Mammary epithelial cell (primary cell): ENCODE measurements at places on chromosomes 3 and 15. TPM values are rescaled to one million over a fixed set of nuclear protein-coding genes. Genes with fewer than 3 reads are reported as not detected.

- DNase-seq = peak; percentile 47
Measured at GRCh38 chr15:31403606-31404005, 77.0 kb downstream of the KLF13 start.

GRCh38 chr3:66484106-66484844, 16.5 kb downstream of the LRIG1 start:
- no peak for DNase-seq

DNA sequence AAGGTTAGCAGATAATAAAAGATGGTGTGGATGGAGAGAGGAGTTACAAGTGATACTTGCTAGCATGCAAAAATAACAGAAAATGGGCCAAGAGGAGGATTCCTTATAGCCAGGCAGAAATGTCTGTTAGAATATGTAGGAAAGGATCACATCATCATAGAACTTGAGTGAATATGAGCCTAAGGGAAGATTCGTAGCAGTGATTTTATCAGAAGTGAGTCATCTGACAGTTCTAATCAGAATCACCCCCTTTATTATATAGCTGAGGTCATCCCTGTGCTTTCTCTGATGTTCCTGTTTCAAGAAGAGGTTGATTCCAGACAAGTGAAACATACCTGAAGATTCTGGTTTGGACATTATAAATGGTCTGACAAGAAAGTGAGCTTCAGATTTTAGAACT, 22.9 kb downstream of the EXOG start:
- peak; percentile 37 for DNase-seq

The MST1R gene
- polyA plus RNA-seq = 56.4 TPM

- DNase-seq = no peak
Measured at GRCh38 chr3:60333710-60334109, 917.5 kb downstream of the FHIT start.

GRCh38 chr3:195892105-195893043, 16.0 kb downstream of the TNK2 start:
- DNase-seq = peak; percentile 57

- no peak for DNase-seq
Measured at GRCh38 chr15:70357453-70357852, 259.7 kb upstream of the TLE3 start.

DNA sequence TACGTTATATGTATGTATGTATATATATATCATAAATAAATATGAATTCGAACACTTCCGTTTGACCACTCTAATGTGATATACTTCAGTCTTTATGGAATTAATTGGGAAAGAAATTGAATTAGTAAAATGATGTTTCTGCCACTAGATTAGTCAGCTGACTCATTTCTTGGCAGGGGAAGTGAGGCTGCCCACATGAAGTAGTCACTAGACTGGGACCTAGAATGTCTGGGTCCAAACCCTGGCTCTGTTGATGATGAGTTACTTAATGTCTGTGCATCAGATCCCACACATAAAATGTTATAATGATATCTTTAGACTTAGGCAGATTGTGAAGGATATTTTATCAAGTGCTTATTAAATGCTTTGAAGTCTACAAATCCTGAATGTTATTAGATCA, 27.4 kb upstream of the ARL14 start:
- no peak for DNase-seq

DNA sequence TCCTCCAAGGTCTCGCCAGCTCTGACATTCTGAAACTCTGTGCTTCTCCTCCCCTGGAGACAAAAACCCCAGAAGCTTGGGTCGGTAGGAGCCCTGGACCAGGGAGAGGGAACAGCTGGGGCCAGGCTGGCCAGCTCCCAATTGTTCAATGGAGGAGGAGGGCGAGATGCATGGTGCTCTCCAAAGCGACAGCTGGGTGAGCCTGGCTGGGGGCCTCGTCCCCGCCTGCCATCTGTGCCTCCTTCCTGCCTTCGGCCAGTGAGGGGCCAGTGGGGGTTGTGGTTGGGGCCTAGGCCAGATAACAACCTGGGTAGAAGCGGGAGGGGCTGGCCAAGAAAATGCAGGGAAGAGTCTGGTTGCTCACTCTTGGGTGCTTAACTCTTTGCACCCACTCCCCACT, 79.4 kb downstream of the CORO2B start:
- no peak for DNase-seq

- DNase-seq = no peak
Measured at GRCh38 chr3:22106213-22106896, 355.3 kb upstream of the ZNF385D start.

GRCh38 chr3:37290551-37290950, 116.2 kb upstream of the LRRFIP2 start:
- DNase-seq = peak; percentile 21

GRCh38 chr3:128256131-128256530, 102.8 kb downstream of the EEFSEC start:
- no peak for DNase-seq

- peak; percentile 58 for DNase-seq
Measured at GRCh38 chr3:183697610-183698317, at the start of gene YEATS2. Gene YEATS2, plus strand, starts transcription at chr3:183697797. Its CDS starts 17,366 bp downstream, at chr3:183715163.

GRCh38 chr15:70526221-70526973, 237.0 kb downstream of the UACA start:
- DNase-seq = peak; percentile 84

The SYNPR gene
- polyA plus RNA-seq = not detected

GRCh38 chr15:95972041-95972553, 358.4 kb upstream of the NR2F2 start:
- peak; percentile 6 for DNase-seq

GRCh38 chr3:15808679-15809310, 11.0 kb upstream of the ANKRD28 start:
- no peak for DNase-seq

DNA sequence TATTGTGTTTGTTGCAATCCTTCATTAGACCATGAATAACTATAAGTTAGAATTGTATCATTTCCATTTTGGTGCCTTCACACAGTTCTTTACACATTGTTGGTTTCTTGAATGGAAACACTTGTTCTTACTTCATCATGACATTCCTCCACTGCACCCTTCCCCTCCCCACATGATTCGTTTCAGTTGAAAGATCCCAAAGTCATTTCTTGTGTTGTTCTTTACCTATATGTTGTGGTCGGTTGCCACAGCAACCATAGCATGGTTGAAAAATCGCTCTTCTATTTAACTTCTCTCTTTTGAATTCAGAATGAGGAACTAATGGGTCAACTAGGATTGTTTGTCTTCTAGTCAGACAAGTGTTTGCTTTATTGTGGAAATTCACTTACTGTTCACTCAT, 103.3 kb downstream of the IL1RAP start:
- no peak for DNase-seq

The SERPINI2 gene
- polyA plus RNA-seq = not detected

The ACTR8 gene
- 13.3 TPM for polyA plus RNA-seq

The MAP1A gene
- polyA plus RNA-seq = 1.1 TPM

The ANKRD34C gene
- polyA plus RNA-seq = not detected

The MORC1 gene
- not detected for polyA plus RNA-seq

DNA sequence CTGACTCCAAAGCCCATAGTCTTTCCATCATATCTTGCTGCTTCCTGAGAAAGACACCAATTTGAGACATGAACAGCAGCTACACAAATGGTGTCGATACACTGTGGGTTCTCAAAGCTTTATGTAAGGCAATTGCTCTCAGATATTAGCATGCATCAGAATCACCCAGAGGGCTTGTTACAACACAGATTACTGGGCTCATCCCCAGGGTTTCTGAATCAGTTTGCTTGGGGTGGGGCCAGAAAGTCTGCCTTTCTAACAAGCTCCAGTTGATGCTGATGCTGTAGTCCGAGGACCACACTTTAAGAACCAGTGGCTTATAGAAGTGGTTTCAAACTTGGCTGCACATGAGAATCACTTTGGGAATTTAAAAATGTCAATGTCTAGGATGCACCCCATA, 86.5 kb downstream of the SEMA6D start:
- peak; percentile 65 for DNase-seq

DNA sequence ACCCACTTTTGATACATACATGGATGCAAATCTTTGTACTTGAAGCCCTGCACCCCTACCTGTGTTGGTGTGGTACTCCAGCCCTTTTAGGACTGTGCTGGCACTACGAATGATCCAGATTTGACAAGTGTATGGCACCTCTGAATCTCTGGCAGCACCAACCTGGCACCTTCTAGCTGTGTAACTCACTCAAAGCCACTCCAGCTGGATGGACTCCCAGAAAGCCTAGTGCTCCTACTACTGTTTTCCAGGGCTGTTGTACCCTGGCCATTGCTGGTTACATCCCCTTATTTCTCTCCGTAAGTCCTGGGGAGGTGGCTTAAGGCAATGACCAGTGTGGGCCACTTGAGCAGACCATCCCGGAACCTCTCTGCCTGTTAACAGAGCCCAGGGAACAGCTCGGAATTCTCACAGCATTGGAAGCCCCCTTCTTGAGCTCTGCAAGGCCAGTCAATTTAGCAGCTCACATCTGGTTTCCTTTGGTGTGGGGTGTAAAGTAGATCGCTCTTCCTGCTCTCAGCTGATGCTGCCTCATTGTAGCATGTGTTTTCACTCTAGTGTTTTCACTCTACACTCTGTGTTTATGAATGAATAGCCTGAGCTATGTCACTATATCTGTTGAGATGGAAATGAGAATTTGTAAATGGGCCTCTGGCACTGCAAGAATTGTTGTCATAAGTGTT, 12.2 kb downstream of the CALML4 start:
- DNase-seq = no peak

DNA sequence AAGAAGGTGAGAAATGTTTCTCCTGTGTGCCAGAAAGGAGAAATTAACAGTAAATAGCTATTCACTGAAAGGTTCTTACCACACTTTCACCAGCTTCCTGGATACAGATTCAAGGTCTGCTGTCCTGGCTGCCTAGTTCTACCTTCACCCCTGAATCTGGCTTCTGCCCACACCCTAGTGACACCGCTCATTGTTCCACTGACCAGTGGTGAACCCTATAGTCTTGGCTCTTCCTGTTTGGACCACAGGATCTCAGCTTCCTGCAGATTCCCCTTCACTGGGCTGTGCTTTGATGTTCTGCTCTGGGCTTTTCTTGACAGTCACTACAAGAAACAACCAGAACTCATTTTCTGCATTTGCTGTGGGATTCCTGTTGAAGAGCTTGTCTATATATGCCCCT, 250.0 kb downstream of the XXYLT1 start:
- DNase-seq = no peak

The ACAP2 gene
- polyA plus RNA-seq = 10.7 TPM

DNA sequence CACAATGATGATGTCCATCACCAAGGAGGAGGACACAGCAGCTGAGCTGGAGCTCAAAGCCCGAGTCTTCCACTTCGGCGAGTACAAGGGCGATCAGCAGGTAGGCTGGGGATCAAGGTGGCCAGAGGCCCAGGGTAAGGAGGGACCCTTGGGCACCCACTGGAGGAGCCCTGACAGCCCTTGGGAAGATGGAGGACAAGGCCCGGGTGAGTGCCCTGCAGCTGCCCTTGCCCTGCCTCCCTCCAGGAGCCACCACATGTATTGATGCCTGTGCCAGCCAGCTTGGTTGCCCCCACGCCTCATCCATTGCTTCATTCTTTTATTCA, 38.4 kb downstream of the CFAP100 start:
- no peak for DNase-seq

The ELL3 gene
- polyA plus RNA-seq = 2.8 TPM

GRCh38 chr15:57866149-57866736, 159.7 kb downstream of the POLR2M start:
- peak; percentile 36 for DNase-seq

- DNase-seq = peak; percentile 77
Measured at GRCh38 chr3:46127503-46127902, 80.6 kb downstream of the CCR1 start.

DNA sequence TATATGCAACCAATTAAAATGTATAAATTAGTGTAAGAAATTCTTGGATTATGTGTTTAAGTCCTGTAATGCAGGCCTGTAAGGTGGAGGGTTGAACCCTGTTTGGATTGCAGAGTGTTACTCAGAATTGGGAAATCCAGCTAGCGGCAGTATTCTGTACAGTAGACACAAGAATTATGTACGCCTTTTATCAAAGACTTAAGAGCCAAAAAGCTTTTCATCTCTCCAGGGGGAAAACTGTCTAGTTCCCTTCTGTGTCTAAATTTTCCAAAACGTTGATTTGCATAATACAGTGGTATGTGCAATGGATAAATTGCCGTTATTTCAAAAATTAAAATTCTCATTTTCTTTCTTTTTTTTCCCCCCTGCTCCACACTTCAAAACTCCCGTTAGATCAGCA, 65.4 kb upstream of the ACAD9 start:
- DNase-seq = no peak

DNA sequence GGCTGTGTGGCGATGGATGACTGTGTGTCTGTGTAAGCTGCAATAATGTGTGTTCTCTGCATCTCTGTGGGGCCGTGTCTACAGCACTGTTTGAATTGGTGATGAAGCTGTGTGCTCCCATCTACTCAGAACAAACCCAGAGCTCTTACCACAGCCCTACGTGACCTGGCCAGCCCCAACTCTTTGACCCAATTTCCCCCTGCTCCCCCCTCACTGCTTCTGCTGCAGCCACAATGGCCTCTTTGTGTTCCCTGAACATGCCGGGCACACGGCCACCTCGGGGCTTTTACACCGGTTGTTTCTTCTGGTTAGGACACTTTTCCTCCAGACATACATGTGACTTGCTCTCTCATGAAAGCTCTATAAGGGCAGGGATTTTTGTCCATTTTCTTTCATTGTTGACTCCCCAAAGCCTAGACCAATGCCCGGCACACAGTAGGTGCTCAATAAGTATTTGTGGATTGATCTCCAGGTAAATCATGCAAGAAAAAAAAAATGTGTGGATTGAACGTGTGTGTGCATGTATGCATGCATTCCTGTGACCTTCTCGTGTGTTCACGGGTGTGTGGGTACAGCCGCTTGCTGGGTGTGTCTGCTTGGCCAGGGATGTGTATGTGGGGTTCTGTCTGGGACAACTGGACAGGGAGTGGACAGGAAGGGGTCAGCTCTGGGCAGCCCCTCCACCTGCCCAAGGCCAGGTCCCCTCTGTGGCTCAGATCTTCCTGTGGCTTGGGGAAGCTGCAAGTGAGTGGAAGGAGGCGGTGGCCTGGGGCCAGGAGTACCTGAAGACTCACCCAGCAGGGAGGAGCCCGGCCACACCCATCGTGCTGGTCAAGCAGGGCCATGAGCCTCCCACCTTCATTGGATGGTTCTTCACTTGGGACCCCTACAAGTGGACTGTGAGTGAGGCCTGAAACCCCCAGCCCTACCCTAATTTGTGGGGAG, 14.8 kb downstream of the VILL start:
- peak; percentile 54 for DNase-seq

DNA sequence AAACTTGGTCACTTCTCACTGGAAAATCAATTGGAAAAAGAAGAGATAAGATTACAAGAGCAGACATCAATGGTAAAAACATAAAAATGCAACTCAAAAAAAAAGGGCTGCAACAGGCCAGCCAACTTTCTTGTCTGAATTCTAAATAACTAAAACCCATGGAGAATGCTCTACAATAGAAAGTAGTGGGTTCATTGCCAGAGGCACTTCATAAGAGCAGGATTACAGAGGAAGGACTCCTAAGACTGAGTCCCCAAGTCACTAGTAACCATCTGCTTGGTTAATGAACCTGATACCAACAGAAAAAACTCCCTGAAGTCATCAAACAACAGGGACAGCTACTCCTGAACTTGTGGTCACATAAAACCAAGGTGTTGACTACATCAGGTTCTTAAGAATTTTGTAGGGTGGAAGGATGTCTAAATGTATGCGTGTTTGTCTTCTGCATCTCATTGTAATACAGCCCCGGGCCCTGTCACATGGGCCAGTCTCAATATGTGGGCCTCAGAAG, 148.6 kb downstream of the IMPG2 start:
- no peak for DNase-seq
